Cardiac septum (tissue), 1 donor: ENCODE measurements at places on chromosomes 3 and 15. TPM values are rescaled to one million over a fixed set of nuclear protein-coding genes. Genes with fewer than 3 reads are reported as not detected.

DNA sequence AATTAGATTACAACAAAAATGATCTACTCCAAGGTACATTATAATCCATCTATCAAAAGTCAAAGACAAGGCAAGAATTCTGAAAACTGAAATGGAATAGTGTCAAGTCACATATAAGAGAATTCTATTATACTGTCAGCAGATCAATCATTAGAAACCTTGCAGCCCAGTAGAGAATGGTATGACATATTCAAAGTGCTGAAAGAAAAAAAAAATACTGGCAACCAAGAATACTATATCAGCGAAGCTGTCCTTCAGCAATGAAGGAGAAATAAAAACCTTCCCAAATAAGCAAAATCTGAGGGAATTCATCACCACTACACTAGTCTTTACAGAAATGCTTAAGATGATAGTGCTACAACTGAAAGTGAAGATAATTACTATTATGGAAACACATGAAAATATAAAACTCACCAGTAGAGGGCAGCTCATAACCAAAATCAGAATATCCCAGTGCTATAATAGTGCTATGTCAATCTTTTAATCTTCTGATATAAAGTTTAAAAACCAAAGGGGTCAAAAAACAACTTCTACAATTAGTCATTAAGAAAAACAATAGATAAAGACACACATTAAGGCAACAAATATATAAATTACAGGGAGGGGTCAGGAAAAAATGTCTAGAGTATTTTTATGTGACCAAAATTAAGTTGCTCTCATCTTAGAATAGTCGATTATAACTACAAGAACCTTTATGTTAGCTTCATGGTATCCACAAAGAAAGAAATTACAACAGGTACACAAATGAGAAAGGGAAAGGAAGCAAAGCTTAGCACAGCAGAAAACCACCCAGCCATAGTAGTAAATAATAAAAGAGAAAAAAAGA is 190.7 kb upstream of the CNTN6 start:
- no peak for DNase-seq

- no peak for DNase-seq
Measured at GRCh38 chr3:135440746-135441145, 524.8 kb upstream of the PPP2R3A start.

GRCh38 chr3:128569756-128570155 is 76.8 kb upstream of the GATA2 start:
- no peak for DNase-seq

GRCh38 chr3:138186221-138186620 is 880 bp upstream of the ARMC8 start:
- DNase-seq, result no peak

DNA sequence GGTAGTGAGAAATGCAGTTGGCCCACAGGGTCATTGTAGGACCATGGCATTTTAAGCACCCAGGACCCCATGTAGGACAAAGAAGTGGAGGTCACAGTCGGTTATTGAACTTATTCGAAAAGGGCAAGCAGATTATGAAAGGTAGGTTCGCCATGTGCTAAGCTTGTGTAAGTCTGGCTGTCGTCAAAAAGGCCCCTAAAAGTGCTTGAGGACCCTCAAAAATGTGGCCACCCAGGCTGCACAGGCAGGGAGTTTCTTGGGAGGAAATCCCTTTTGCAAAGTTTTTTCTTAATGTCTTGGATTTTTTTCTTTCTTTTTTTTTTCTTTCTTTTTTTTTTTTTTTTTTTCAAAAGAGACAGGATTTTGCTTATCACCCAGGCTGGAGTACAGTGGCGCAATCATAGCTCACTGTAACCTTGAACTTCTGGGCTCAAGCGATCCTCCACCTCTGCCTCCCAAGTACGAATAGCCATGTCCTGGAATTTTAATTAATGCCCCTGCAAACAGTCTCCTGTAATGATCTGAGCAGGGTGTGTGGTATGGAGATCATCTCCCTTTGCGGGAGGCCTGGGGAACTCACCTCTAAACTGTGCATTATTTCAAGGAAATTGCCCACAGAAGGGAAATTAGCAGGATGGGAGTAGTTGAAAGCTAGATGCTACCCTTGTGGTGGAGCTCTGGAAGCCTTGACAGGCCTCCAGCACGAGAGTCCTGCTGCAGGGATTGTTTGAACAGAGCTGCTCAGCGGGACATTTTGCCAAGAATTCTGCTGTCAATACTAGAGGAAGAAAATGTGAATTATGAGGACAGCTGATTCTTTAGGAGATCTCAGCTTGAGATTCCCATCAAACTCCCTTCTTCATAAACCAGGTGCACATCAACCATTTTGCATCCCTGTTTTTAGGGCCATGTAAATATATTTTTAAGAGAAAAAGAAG is 28.4 kb downstream of the THSD4 start:
- no peak for DNase-seq

- no peak for DNase-seq
Measured at GRCh38 chr3:172553526-172554252, 30.5 kb upstream of the TNFSF10 start.

- no peak for DNase-seq
Measured at GRCh38 chr15:51736751-51737521, 519 bp downstream of the LYSMD2 start.

DNA sequence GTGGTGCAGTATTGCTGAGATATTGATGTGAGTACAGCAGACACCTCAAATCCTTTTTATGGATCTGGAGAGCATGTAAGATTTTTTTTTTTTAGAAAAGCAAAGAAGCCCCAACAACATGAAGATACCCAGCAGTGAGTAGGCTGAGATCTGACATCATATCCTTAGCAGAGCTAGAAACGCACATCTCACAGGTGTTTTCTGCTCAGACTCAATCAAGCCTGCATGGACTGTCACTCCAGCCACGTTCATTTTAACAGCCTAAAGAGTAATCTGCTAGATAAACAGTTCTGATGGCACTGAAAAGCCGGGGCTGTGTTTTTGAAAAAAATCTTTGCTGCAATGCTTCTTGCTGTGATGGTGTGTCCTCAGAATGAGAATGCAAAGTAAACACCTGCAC is 544.2 kb downstream of the FGF12 start:
- DNase-seq, result no peak

The ACY1 gene
- total RNA-seq, result 20.3 TPM
